CD4-positive, CD25-positive, alpha-beta regulatory T cell (primary cell): ENCODE measurements at places on chromosomes 2 and 18. TPM values are rescaled to one million over a fixed set of nuclear protein-coding genes. Genes with fewer than 3 reads are reported as not detected.

Gene INHA
- total RNA-seq = not detected

Gene KCNF1
- not detected for total RNA-seq

Gene SAG
- 1.7 TPM for total RNA-seq

Gene FSHR
- not detected for total RNA-seq

Gene MALT1
- total RNA-seq = 99.0 TPM

DNA sequence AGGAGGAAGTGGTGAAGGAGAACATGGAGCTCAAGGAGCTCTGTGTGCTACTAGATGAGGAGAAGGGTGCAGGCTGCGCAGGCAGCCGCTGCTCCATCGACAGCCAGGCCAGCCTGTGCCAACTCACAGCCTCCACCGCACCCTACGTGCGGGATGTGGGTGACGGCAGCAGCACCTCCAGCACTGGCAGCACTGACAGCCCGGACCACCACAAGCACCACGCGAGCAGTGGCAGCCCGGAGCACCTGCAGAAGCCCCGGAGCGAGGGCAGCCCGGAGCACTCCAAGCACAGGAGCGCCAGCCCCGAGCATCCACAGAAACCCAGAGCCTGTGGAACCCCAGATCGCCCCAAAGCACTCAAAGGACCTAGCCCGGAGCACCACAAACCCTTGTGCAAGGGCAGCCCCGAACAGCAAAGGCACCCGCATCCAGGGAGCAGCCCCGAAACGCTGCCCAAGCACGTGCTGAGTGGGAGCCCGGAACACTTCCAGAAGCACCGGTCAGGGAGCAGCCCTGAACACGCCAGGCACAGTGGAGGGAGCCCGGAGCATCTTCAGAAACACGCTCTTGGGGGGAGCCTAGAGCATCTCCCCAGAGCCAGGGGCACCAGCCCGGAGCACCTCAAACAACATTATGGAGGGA, 9.0 kb downstream of the CCDC85A start:
- H3K4me3 ChIP-seq = no peak overlapping the region
- no peaks in the 10 kb centered on the region for H3K27me3 ChIP-seq
- no peaks in the 10 kb centered on the region for H3K4me1 ChIP-seq
- H3K36me3 ChIP-seq = no peaks in the 10 kb centered on the region
- no peak overlapping the region for H3K27ac ChIP-seq
- no peak for DNase-seq

DNA sequence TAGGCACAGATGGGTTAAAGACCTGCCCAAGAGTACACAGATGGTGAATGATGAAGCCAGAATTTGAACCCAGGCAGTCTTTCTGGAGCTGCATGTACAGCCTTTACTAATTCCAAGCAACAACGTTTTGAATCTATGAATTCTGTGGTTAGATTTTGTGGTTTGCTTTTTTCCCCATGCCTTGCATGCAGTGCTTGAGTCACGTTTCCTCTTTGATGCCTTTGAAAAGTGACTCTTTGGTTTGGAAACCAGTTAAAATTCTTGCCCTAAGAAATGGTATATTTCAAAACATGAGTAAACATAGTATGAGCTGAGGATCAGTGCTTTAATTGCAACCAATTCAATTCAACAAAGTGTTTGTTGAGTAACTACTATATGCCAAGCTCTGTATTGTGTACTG, 48.2 kb upstream of the PPM1B start:
- peaks cover 3% of the 10 kb centered on the region for H3K4me1 ChIP-seq
- H3K27me3 ChIP-seq = peaks cover 2% of the 10 kb centered on the region
- DNase-seq = no peak
- no peak overlapping the region for H3K27ac ChIP-seq
- H3K36me3 ChIP-seq = no peaks in the 10 kb centered on the region
